Cerebellar cortex (tissue), 1 donor: ENCODE measurements at places on chromosomes 12 and 14.
A peak's percentile ranks its signal among the peaks of the same experiment; 100 is the strongest.

GRCh38 chr14:91254461-91254860, 10.0 kb upstream of the GPR68 start:
- DNase-seq, result no peak

DNA sequence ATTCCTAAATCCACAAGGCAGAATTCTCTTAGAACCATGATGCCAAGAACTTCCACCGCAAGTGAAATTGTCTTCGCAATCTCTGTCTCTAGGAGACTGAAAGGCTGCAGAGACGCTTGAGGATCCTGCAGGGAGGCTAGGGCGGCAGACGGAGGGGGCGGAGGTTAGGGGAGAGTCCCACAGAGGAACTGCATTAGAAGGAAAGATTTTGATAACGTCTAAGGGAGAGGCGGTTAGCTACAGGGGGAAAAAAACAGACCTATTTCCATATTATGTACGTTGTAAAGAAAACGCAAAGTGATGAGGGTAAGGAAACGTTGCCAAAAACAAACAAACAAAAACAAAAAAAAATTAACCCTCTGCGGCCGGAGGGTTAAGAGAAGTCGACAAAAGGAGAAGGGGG, 595 bp downstream of the KLHL28 start:
- DNase-seq, result peak; percentile 70

GRCh38 chr14:51228391-51228790, 11.7 kb upstream of the TMX1 start:
- DNase-seq, result no peak

GRCh38 chr12:25377469-25378177, 126.9 kb upstream of the KRAS start:
- no peak for DNase-seq

DNA sequence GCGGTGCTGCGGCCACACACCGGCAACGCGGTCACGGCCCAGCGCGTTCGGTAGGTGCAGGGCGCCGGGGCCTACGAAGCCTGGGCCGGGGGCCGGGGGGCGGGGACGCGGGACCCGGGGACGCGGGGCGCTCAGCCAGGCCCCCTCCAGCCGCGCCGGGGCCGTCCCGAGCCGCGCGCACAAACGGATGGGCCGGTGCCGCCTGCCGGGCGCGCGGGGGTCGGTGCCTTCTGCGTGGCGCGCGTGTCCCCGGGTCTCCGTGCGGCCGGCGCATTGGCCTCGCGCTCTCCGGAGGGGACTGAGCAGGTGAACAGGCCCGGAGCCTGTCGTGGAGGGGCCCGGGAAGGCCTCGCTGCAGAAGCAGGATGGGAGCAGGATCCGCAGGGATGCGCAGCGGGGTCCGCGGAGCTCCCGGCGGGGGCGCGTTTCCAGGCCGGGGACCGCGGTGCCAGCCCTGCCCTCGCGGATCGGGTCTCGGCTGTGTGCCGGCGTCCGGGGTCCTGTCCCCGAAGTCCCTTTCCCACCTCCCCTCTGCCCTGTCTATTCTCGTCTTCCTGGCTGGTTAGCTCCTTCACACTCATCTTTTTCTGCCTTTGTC, 421 bp downstream of the GLT1D1 start:
- peak; percentile 14 for DNase-seq

DNA sequence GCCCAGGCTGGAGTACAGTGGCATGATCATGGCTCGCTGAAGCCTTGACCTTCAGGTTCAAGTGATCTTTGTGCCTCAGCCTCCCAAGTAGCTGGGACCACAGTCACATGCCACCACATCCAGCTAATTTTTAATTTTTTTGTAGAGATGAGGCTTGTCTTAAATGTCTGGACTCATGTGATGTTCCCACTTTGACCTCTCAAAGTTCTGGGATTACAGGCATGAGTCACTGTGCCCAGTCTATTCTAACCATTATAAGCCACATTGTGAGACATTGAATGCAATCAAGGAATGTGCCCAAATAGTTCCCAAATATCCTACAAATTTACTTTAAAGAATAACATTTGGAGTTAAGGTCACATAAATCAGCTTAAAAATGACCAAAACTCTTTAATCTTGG, 130.7 kb upstream of the ARID2 start:
- DNase-seq, result no peak

- DNase-seq, result peak; percentile 71
Measured at GRCh38 chr12:113245695-113246477, 24.6 kb downstream of the TPCN1 start.

- no peak for DNase-seq
Measured at GRCh38 chr14:68283378-68284123, 464.0 kb downstream of the RAD51B start.

DNA sequence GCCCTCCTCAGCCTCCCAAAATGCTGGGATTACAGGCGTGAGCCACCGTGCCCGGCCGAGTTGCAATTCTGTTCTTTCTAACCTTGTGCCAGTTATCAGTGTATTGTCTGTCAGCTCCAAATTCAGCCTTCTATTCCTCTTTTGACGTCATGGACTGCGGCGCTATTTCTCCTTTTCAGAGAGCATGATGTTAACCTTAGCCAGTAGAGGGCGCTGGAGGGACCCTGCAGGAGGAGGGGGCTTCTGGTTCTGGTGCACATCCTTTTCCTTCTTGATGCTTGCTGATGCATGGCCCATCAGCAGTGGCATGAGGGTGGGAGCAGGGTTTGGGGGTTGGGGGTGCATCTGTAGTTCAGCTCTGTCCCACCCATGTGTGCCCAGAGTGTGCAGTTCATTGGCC, 179.3 kb upstream of the RMST start:
- DNase-seq, result no peak

- DNase-seq, result no peak
Measured at GRCh38 chr12:101459642-101460346, 15.3 kb upstream of the SPIC start.

GRCh38 chr12:31224768-31225448, 101.0 kb downstream of the SINHCAF start:
- no peak for DNase-seq

DNA sequence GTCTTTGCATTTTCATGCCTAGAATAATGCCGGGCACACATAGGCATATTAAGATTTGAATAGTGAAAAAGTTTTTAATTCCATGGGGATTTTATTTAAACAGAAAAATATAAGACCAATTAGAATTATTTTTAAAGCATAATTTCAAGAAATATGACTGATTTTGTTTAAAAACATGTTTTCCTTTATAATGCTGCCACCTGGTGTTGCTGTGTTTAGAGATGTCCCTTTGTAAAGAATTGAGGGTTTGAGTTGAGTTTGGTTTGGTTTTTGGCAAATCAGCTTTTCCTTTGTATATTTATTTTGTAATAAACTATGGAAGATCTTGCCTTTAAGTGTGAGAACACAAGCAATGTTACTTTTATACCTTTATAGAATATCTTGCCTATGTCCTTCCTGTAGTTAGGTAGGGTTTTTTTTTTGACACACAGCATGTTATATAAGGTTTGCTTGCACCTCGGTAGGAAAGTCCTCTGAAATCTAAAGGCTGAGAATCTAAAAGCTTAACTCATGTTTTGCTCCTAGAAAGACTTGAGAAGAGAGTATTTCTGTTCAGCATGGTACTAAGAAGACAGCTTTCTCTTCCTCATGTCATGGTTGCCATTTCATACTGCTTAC, 31.4 kb upstream of the SNAPC1 start:
- peak; percentile 65 for DNase-seq

GRCh38 chr14:89129570-89129969, 287.5 kb downstream of the FOXN3 start:
- DNase-seq, result peak; percentile 17

- DNase-seq, result no peak
Measured at GRCh38 chr14:101905614-101906013, 58.8 kb upstream of the DYNC1H1 start.

GRCh38 chr14:69439521-69440270, 41.2 kb downstream of the SLC39A9 start:
- no peak for DNase-seq

DNA sequence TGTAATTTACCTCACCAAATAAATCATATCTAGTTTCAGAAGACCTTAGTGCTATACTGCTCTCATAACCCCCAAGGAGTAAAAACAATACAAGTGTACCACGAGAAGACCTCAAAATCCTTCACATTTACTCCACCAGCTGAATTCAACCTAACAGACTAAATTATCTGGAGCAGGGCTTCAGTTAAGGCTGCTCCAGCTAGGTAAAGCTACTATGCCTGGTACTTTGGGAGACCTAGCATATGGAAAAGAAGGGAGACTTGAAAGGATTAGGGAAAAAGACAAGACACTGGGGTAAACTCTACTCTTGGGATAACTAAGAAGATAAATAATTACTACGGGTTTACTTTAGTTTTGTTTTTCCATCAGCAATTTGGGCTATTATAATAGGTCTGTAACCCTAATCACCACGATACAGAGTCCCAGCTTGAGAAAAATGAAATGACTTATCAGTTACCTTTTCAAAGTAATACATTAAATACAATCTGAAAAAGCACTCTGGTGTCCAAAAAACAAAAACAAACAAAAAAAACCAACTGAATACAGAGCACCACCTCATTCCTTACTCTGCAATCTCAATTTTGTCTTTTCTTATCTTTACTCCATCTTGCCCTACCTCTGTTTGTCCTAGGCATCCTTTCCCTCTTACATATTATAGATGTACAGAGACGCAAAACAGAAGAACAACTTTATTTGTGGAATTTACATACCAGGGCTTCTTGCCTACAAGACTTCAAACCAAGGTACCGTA, 2.1 kb downstream of the EML5 start:
- peak; percentile 62 for DNase-seq

DNA sequence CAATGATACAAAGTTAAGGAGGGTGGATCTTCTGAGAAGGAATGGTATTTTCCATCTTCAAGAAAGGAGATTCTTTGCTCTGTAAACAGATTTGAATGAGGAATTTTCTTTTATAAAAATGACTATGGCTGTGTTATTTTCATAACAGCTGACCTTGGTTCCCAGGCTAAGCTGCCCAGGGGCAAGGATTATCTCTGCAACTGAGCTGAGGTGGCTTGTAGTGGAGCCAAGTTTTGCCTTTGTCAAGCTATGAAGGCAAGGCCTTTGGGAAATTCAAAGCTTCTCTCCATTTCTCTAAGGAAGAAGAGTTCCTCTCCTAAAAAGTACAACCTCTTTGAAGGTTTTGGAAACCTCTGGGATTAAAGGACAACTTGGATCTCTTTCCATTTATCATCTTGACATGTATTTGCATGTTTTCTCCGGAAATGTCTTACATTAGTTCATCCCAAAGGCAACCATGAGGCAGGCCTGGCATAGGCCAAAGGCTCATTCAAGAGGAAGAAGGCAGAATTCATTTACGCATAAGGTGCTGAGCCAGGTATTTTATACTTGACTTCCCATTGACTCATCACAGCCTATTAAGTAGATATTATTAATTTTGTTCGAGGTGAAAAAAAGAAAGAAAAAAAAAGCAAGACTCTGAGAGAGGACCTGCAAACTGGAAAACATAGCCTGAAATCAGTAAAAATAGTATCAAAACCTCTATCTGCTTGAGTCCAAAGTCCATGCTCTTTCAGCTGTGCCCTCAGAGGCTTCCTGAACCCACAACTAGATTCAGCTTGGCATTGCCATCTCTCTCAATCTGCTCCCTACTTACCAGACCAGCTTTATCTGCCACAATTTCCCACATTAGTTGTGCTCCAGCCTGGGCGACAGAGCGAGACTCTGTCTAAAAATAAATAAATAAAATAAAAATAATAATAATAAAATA, 24.0 kb upstream of the CKAP4 start:
- no peak for DNase-seq

DNA sequence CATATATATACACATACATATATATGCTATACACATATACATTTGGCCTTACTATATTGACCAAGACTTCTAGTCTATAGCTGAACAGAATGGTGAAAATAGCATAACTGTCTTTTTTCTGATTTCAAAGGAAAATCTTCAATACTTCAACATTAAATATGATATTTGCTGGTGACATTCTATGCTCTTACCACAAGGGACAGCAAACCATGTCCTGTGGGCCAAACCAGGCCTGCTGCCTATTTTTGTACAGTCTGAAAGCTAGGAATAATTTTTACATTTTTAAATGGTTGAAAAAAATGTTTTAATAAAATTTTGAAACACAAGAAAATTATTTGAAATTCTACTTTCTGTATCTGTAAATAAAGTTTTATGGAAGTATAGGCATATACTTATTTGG, 63.6 kb downstream of the EML5 start:
- DNase-seq, result no peak

DNA sequence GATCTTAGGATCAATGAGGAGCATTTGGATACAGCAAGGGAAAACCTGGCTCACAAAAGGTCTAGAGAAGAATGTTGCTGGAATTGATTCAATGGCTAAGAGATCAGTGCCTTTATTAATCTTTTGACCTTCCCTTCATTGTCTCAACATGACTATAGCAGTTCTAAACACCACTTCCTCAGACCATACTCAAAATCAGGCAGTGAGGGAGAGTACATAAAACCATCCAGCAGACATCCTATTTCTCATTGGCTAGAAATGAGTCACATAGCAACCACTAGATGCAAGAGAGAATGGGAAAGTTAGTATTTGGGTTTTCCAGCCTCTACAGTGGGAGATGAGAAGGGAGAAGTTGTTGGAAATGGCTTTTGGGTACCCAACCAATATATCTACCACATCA, 151.4 kb upstream of the NUDT4 start:
- no peak for DNase-seq

DNA sequence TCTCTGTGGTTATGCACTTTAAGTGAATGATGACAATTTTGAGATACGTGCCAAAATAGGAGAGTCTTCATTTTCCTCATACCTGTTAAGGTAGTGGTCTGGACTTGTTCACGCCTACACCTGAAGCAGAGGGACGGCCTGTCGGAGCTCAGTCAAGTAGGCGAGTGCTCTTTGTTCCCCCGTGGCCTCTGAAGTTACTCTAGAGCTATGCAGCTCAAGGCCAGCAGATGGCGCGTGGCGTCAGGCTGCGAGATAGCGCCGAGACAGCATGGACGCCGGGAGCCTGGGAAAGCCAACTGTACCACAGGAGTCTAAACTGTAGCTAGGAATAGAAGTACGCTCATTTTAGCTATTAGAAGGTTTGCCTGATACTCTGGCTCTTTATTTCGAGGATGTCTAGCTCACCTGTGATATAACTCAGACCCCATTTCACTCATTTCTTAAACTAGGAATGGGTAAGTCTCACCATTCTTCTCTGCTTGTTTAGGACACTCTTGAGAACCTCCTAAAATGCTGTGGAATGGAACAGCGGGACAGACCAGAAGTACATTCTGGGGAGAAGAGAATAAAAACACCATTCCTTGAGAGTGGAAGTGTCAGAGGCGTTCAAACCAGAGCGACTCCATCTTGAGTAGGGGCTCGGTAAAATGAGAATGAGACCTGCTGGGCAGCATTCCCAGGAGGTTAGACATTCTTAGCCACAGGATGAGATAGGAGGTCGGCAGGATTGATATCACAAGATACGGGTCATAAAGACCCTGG, 267.4 kb upstream of the HMGA2 start:
- DNase-seq, result peak; percentile 86
